ENCODE measurements at places on chromosomes 5 and 9.

DNA sequence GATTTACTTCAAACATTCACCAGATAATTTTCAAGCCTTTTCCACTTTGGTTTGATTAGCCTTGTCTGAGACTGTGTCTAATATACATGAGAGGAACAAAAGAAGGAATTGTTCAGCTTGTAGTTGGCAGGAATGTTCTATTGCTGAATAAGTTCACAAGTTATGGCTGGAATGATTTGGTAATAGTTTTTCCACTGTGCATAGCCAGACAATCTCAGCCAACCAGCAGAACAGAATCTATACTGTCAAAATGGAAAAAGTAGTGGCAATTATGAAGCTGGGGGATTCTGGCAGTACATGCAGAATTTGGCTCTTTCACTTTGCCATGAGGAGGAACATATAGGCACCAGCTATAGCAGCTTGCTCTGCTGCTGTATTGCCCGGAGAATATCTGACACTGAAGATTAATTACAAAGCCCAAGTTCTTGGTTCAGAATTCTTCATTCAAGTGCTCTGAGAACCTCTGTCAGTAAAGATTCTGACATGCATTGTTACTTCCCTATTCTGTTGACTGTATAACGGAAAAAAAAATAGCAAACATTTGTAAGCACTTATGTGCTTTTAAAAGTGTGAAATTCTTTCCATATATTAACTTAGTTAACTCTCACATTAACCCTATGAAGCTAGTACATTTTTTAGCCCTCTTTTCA is 150.6 kb downstream of the PRR16 start:
- no peak for DNase-seq

GRCh38 chr9:70205366-70206020 is 53.3 kb upstream of the SMC5 start:
- no peak for DNase-seq

DNA sequence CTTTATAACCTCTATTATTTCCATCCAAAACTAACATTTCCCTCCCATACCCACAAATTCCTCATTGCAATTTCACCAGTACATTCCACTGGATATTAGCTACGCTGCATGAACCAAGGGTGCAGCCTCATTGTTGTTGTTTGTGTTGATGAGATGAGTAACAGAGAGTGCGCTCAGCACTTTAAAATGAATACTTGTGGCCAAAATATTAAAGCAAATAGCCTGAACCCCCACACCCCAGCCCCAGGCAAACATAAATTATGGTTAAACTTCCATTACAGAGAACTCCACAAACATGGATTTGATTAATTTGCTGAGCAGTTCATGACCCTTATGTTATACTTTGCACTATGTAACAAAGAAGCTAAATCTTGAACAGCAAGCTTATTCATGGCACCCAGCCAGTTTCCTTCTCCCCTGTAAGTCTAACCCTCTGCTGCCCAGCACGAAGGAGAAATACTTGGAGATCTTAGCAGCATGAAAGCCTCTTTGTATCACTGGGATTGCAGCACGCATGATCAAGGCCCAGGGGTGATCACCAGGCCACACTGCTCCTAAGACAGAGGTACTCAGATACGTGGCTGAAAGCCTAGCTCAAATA is 205.0 kb downstream of the DOCK8 start:
- no peak for DNase-seq

DNA sequence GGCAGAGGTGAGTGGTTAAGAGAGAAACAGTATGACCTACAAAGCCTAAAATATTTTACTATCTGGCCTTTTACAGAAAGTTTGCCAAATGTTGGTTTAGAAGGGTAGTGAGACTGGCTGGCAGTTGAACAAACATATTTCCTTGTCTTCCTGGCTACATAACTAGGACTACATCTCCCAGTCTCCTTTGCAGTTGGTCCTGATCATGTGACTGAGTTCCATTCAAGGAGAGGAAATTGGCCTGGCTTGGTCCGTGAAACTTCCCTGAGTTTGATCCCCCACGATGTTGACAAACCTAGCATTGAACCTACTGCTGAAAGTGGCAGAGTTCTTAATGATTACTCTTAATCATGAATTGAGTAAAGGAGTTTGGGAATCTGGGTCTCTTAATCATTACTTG is 280.8 kb downstream of the SLIT3 start:
- no peak for DNase-seq

- DNase-seq: no peak
Observed at GRCh38 chr5:74865804-74866595, at the start of gene FAM169A. Gene FAM169A (minus strand): TSS chr5:74866387. CDS start chr5:74841676, 24,711 bp downstream.

DNA sequence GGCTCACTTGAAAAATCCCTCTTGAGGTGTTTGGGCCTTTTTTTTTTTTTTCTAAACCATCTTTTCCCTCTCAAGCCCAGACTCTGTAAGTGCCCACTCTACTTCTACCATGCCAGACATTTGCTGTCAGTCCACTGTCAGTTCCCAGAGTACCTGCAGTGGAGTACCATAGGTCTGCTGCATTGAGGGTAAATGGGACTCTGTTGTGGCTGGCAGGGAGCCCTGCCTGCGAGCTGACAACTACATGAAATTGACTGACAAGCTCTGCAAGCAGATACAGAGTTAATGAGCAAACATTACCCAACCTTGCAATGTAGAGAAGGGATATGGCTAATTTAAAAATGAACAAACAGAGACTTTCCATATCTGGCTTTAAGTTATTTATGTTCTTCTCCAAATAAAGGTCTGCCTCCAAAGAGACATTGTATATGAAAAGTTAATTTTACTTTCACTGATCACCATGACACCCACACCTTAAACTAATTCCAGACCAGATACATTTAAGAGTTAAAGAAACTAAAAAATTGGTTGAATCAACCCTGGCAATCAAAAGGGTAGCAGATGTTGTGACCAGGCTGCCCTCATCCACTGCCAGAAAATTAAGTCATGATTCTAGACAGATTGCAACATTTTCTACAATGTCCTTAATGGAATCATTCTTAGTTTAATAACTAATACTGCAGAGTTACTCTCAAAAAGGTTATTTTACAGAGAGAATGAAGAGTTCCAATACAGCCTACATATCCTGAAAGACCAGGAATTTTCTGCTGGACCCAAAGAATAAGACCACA is 100.4 kb upstream of the PAM start:
- no peak for DNase-seq

- DNase-seq: no peak
Observed at GRCh38 chr9:93177676-93178075, 6.3 kb upstream of the WNK2 start.

DNA sequence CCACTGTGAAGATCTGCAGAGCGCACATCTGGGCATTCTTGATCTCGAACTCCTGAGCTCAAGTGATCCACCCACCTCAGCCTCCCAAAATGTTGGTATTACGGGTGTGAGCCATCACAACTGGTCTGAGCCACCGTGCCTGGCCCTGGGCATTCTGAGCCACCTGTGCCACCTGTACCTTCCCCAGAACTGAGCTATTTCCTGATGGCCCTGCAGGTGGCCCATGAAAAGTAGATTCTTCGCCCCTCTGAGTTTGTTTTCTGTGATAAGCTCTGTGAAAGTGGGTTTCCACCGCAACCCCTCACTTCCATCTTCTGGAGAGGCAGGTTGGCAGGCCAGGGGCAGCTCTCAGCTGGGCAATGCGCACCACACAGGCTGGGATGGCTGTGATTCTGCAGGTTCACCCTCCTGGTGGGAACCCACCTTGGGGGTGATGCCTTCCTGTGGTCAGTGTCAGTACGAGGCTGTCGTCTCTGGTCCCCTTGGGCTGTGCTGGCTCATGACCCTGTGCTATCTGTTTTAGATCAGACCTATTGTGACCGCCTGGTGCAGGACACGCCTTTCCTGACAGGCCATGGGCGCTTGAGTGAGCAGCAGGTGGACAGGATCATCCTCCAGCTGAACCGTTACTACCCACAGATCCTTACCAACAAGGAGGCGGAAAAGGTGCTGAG is 11.3 kb downstream of the CARD19 start:
- DNase-seq: no peak

DNA sequence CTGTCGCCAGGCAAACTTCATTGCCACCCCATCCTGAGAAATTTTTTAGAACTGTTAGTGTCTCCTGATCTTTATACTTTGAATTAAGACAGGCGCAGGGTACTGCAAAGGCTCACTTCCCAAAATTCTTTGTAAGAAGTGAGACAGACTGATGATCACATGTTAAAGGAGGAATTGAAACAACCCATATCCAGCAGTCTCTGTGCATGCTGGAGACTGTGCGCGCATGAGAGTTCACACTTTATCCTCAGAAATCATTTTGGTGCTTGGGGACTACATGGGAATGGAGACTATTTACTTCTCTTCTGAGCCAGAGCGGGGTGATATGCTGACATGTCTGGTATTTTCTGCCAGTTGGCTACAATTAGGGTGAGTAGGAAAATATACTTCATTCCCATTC is 91.2 kb downstream of the ZNF474 start:
- DNase-seq: no peak

DNA sequence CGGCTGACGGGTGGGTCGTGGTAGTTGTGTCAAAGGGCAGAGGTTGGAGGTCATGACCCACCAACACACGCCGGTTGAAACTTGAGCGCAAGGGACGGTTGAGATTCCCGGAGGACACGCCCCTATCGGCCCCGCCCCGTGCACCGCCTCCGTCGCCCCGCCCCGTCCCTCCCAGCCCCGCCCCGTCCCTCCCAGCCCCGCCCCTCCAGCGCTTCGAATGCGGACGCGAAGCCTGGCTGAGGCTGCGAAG is 226 bp upstream of the RANBP17 start:
- DNase-seq: no peak

- no peak for DNase-seq
Observed at GRCh38 chr9:98807070-98807813, at the start of gene GALNT12. Gene GALNT12 (plus strand): TSS chr9:98807670. CDS start chr9:98807699, 29 bp downstream.

GRCh38 chr9:136372561-136373299 is 739 bp downstream of the CARD9 start:
- no peak for DNase-seq

DNA sequence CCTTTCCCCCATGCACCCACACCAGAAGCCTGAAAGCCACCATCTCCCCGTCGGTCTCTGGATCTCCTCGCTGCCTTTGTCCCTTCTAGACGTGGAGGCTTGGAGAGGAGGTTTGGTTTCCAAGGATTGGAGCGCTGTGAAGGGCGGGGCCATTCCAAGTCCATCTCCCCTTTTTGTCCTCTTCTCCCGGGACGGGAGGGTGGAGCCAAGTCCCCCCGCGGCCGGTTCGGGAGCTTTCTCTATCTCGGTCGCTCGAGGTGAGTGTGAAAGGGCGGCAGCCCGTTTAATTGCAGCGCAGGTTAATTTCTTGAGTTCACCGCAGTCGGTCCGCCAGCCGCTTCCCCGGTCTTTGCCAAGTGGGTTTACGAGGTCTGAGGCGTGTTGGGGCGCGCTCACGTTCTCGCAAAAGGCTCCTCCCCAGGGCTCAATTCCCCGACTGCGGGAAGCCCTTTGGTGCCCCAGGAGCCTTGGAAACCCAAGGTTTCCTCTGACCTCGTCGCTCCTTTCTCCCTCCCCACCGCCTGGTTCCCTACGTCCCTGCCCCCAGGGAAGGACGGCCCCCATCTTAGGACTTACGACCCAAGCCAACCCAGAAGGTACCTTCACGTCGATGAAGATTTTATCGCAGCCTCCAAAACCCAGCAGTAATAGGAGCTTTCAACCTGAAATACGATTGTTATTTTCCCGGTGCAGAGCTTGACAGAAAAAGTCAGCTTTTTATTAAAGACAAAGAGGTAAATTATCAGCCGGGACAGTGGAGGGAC is 2.8 kb upstream of the ZNF462 start:
- no peak for DNase-seq

- DNase-seq: no peak
Observed at GRCh38 chr9:121901616-121902015, 191.5 kb downstream of the TTLL11 start.

DNA sequence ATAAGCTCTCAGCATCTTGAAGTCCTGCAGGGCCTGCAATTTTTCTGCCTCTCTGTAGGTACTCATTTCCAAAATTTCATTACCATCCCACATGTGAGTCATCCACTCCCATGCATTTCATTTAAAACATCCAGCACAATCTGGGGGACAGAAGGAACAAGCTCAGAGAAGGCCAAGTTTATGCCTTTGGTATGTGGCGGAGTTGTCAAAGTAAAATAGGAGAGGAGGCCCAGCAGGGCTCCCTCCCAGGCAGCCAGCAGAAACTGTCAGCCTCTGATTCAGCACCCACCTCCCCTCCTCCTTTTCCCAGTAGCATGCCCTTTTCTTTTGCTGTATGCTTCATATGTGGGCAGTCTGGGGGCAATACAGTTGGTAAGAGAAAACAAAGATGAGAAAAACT is 126.4 kb upstream of the ZNF366 start:
- DNase-seq: no peak

- no peak for DNase-seq
Observed at GRCh38 chr9:121302341-121302740, 34.4 kb downstream of the GSN start.

DNA sequence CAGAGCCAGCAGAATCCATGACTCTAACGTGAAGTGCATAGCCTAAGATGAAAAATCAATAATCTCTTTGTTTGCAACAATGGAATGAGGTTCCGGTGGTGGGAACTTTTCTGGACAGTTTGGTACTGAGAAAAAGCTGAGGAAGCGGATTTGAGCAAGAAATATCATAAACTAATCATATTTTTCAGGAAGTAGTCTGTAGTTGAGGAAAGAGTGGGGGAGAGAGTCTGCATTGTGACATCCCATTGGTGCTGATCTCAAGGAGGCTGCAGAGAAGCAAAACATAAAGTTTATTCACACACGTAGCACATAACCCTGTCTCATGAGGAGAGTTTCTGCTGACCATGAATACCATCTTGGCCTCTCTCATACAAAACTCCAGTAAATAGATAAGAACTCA is 15.8 kb upstream of the FCHO2 start:
- DNase-seq: no peak

- DNase-seq: no peak
Observed at GRCh38 chr5:67338421-67338820, 141.8 kb upstream of the CD180 start.

- no peak for DNase-seq
Observed at GRCh38 chr5:131381777-131382176, 117.9 kb downstream of the CDC42SE2 start.

GRCh38 chr9:101478444-101478843 is 42.9 kb upstream of the ALDOB start:
- no peak for DNase-seq

DNA sequence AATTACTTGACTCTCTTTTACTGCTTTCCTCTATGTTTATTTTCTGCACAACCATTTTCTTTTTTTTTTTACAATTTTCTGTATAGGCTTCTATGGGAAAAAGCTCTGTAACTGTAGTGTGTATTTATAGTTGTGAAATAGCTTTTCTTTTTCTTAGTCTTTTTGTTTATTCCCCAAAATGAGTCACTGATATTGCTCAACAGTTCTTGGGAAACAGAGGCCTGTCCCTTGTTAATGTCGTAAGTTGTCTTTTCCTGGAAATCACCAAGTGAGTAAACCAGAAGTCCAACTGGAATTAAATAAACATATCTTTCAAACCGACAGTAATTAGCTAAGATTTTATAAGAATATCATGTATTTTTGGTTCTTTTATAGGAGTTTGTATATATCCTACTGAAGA is 325.1 kb upstream of the PRR16 start:
- no peak for DNase-seq

DNA sequence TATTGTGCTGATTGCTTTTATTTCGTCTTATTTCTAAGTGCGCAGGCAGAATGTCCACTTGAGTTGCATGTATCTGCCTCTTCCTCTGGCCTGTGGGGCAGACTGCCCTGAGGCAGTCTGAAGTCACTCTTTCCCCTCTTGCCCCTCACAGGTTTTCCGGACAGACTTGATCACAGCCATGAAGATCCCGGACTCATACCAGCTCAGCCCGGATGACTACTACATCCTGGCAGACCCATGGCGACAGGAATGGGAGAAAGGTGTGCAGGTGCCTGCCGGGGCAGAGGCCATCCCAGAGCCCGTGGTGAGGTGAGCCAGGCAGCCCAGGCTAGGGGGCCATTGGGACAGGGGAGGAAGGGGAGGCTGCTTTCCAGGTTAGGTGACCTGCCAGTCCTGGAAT is 26.4 kb downstream of the JADE2 start:
- DNase-seq: no peak

All from stimulated activated CD4-positive, alpha-beta T cell treated with anti-CD3 and anti-CD28 coated beads, Interleukin-1b, Interleukin-23, amount 100 ng/mL, for 24 hours (primary cell).